NCI-H2029 (cell line): ENCODE measurements at places on chromosomes 7 and 10.
A peak's percentile ranks its signal among the peaks of the same experiment; 100 is the strongest.

DNA sequence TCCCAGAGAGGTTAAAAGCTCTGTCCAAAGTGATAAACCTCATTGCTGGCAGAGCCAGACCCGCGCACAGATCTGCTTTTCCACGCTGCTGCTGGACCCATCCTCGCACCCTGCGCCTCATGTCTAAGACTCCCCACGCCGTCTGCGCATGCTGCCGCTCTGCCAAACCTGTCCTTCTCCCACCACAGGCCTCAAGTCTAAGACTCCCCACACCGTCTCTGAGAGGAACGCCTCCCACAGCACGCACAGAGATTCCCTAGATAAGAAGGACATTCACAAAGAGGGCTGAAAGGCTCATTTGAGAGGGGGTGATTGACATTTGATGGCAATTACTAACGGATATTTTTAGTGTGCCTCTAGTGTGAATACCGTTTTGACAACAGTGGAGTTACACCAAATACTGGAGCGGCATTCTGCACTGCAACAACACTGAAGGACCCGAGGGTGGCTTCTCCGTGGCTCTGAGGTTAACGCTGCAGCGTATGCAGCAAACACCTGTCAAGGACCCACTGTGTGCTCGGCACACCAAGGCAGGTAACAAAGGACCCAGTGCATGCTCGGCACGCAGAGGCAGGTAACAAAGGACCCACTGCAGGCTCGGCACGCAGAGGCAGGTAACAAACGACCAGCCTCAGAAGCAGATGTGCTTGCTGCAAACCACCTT lies 231.4 kb downstream of the DNAJB6 start:
- no peak for DNase-seq

- no peak for DNase-seq
These were observed 161.3 kb upstream of the LRRN3 start for GRCh38 chr7:110929480-110930249.

DNA sequence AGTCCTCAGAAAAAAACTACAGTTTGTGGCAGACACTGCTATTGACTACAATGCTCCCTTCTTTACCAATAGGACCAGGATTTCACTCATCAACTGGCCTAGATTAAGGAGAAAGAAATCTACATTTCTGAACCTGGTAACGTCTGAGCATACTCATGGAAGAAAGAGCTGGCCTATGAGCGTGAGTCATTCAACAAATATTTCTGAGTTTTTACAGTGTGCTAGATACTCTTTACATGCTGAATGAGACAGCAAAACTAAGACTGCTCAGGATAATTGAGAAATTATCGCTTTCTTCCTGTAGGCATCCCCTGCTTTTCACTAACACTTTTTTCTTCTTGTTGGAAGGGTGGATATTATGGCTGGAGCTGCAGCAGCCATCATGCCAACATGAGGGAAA lies 609.7 kb downstream of the TNS3 start:
- DNase-seq = no peak

DNA sequence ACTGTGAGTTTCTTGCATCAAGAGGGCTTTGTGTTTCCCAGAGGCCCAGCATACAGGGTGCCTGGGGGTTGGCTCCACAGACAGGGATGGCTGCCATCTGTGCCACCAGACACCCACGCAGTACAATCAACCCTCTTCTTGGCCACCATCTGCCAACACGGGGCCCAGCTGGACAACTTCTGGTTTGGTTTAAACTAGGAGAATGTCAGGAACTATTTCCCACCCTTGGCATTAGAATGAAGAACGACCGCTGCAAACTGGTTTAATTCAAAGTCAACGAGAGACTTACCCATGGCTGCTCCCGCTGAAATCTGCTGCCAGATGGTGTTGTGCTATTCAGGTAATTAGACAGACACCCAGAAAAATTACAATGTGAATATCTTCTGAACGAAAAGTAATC lies 27.8 kb downstream of the NMT2 start:
- no peak for DNase-seq

DNA sequence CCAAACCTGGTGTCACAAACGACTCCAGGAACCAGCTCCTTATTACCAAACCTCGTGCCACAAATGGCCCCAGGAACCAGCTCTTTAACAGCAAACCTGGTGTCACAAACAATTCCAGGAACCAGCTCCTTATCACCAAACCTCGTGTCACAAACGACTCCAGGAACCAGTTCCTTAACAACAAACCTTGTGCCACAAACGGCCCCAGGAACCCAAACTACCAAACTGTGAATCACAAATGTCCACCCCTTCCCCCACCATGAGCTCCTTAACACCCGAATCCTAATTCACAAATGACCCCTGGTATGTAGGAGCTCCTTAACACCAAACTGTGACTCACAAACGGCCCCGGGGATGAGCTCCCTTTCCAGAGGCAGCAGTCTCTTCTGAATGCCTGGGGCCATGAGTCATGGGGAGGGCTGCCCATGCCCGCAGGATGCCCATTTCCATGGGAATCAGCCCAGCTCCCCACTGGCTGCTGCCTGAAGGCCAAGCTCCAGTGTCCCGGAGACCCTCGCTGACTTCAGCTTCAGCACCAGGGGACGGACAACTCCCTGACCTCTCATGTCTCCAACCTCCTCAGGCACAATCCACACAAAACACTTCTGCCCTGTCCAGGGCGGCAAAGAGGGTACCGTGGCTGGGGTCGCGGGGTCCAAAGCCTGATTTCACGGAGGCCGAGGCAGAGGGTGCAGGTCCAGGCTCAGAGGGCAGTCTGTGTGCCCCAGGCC lies 213.1 kb downstream of the ELFN1 start:
- no peak for DNase-seq

GRCh38 chr10:88618496-88618895 lies 31.9 kb downstream of the LIPJ start:
- DNase-seq = no peak

DNA sequence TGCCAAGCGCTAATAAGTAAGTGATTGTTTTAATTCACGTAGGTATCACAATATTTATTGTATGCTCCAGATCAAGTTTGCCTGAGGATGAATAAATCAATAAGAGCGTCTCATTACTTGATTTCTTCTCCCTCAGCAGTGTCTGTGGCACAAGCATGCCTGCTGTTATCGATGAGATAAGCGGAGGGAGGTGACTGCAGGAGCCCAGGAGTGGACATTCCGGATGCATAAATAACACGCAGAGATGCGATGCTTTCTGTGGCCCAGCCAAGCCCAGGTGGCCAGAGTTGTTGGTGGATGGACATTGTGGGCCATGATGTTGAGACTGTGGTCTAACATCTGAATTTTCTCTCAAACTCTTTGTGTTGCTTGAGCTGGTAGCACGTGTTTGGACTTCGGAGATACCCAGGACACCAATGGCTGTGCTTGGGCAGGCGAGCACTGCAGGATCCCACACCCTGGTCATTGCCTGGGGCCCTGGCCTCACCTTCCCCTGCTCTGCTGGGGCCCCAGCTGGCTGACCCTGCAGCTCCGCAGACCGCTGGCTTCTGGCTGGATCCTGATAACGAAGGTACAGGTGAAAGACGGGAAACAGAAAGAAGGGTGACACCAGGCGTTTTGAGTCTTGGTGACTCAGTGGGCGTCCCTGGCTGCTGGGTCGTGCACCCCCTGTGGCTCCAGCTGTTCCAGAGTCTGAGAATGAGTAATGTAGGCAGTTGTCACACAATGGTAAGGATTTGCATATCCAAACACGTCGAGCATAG lies 31.2 kb upstream of the MNX1 start:
- DNase-seq = no peak

DNA sequence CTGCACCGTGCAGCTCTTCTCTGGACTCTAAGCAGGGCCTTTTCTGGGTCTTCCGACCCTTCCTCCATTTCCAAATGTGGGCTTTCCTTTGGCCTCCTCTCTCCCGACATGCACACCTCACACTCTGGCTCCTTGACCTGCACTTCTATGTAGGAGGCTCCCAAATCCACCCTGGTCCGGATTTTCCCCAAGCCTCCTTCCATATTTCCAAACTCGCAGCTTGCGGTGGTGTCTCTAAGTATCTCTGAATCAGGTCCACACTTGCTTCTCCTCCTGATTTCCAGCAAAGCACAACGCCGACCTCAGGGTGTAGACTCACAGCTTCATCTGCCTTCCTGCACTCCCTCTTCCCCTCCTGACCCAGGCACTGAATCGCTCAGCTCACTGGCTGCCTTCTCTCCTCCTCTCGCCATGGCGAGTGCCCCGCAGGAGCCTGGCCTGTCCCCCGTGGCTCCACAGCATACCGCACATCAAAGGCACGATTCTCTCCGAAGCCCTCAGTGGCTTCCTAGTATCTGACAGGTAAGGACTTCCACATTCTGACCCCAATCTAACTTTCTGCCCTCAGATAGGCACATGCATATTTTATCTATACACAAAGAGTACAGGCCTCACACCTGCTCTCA lies 27.8 kb downstream of the DIP2C start:
- no peak for DNase-seq

DNA sequence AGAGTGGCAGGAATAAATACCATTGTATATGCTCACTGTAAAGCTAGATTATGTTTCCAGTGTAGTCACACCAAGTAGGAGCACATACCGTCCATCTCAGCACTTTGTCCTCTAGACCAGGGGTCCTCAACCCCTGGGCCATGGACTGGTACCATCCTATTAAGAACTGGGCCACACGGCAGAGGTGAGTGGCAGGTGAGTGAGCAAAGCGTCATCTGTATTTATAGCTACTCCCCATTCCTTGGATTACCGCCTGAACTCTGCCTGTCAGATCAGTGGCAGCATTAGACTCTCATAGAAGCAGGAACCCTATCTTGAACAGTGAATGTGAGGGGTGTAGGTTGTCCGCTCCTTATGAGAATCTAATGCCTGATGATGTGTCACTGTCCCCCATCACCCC lies 735.3 kb downstream of the MAGI2 start:
- no peak for DNase-seq

GRCh38 chr7:25839084-25839769 lies 312.8 kb upstream of the NFE2L3 start:
- no peak for DNase-seq

- no peak for DNase-seq
These were observed 354.0 kb downstream of the PHF14 start for GRCh38 chr7:11327633-11328032.

- DNase-seq = no peak
These were observed 181.3 kb downstream of the CHN2 start for GRCh38 chr7:29375641-29376562.

DNA sequence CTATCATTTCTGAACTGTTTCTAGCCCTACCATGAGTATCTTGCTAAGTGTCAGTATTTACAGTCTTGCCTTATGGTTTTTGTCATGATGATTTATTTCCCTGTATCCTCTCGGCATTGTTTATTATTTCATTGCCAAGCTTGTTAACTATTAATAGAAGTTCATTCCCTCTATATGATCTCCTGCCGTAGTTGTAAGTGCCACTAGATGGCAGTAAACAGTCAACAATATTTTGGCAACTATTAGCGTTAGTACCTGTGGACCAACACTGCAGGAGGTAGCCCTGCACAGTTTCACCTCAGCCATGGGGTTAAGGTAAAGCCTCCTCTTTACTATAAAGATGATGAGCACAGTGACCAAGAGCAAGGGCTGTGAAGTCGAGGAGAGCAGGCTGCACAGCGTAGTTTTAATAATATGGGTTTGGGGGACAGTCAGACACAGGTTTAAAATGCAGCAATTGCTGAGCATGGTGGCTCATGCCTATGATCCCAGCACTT lies 26.1 kb upstream of the CCNJ start:
- peak; percentile 5 for DNase-seq

GRCh38 chr10:102291221-102291905 lies 46.0 kb downstream of the GBF1 start:
- DNase-seq = no peak

- no peak for DNase-seq
These were observed 84.0 kb downstream of the HIPK2 start for GRCh38 chr7:139693651-139694388.

- DNase-seq = no peak
These were observed 16.9 kb downstream of the RPA3 start for GRCh38 chr7:7701527-7701926.

- no peak for DNase-seq
These were observed 533.2 kb upstream of the POM121L12 start for GRCh38 chr7:52502281-52502680.

DNA sequence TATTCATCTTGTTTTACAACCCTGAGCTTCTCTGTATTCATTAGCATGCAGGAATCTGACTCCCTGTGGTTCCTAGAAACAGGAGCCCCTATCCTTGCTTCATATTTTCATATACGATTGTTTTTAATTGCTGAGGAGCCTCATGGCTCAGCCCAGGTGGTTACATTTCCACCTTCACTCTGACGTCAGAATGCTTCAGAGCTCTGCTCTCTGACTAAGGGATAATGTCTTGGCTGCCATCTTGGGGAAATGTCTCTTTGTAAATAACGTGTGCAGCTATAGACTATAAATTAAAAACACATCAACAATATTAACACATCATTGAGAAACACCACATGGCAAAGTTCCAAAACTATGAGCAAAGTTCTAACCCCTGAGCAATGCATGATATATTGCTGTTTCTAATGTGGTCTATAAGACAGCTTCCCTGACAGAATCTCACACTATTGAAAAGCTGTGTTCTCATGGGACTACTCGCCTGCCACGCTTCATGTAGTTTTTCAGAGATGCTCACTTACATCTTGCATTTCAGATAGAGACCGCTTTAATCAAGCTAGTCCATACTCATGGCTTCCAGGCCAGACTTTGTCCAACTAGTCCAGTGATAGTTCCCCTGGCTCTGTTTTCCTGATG lies 227.0 kb downstream of the SORCS3 start:
- DNase-seq = no peak

DNA sequence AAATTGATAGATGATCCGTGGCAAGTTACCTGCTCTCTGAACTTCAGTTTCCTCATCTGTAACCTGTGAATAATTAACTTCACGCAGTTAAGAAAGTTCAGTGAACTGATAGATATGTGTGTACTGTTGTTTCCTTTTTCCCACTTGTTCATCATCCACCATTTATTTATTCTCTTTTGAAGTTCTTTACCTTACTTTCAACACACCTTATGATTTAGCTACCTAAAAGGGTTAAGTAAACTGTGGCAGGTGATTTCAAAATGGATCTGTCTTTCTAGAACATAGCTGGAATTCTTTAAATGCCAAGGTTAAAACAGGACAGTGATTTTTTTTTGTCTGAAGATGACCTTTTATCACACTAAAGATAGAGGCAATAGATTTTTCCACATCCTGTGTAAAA lies 27.4 kb upstream of the MALRD1 start:
- DNase-seq = no peak

DNA sequence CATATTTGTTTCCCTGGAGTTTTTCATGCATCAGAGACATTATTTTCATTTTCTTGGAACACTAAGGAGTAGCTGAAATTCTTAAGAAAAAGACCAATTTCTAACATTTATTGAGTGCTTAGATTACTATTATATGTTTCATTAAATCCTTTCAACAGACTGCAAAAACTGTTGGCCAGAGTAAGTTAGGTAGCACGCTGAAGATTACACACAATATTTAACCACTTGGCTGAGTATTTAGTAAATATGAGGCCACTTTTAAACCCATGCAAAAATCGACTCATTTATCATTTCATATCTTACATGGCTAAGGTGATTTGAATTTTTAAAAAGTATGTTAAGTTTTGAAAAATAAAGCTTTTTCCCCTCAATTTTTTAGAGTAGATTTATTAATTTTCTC lies 358.8 kb downstream of the THSD7A start:
- DNase-seq = no peak
